ENCODE measurements at places on chromosomes 4 and X.
A peak's percentile ranks its signal among the peaks of the same experiment; 100 is the strongest.

DNA sequence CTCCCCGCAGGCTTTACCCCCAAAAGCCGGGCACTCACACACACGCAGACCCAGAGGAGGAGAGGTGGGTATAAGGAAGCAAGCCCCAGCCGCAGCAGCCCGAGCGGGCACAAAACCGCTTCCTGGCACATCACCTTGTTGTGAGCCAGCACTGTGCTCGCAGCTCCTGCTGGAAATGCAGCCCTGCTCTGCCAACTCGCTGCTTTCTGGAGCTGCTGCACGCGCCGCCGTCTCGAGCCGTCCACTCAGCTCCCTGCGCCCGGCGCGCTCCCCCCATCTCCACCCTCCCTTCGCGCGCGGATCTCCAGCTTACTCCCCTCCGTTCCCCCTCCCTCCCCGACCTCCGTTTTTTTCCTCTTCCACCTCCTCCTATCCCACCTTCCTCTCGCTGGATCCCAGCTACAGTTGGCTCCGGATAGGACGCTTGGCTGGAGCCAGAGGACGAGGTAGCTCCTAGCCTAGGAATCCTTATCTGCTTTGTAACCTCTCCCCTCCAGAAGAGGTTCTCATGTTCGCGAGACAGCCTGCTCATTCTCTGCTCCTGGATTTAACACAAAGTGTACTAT lies at the start of gene SPOCK3:
Gene SPOCK3, minus strand, starts transcription at position 179 of the 566 bp plus-strand sequence.
- DNase-seq = peak; percentile 90

- no peak for DNase-seq
These were observed 1248.7 kb downstream of the PCDH7 start for GRCh38 chr4:31968842-31969241.

GRCh38 chrX:78946178-78946931 lies 1.2 kb downstream of the P2RY10 start:
- DNase-seq = no peak

- DNase-seq = no peak
These were observed 528.4 kb upstream of the AMOT start for GRCh38 chrX:113369056-113369455.

- DNase-seq = peak; percentile 72
These were observed 671 bp downstream of the SLC7A11 start for GRCh38 chr4:138241281-138242075.

DNA sequence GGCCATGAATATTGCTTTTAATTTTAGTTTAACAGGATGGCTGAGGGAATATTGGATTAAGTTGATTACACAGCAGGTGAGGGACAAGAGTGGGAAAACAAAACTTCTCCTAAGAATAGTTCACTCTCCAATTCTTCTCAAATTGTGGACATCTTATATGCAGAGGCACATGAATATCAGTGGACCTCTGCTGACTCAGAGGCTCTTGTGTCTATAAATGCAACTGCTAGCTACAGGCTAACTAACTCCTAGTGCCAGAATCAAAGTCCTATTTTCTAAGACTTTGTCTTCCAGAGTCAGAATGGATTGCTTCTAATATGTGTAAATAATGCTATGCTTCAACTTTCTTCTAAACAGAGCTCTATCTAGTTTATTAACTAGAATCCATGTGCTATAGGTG lies 175.8 kb downstream of the IL15 start:
- DNase-seq = no peak

GRCh38 chrX:44401151-44401550 lies 57.7 kb upstream of the EFHC2 start:
- no peak for DNase-seq

DNA sequence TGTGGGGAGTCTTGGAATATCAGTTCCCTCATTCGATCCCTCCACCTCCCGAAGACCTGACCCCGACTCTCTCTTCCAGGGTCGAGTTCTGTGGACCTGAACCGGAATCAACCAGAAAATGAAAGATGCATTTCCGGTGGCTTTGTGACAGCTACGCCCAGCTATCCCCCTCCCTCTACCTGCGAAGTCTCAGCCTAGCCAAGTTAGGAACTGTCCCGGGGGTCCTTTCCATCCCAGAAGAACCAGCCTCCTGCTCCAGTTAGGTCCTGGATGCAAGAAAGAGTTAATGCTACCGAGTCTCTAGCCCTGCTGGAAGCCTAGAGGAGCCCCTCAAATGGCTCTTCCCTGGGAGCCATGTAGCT lies 13.4 kb upstream of the ETDC start:
- no peak for DNase-seq

DNA sequence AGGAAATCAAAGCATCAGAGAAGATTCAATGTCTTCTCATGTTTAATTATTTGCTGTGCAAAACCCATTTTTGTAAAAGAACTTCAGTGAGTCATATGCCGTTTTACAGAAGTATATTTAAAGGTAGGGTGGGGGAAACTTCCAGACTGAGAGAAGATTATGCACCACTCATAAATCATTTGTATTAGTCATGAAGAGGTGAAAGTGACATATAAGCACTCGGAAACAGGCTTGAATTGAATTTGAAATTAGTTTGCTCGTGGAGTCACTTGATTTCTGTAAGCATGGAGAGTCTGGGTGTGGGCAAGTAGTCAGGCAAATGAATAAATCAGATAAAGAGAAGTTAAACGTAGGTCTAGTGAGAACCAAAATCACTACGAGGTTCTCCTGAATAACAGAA lies 335.1 kb downstream of the ANK2 start:
- no peak for DNase-seq

DNA sequence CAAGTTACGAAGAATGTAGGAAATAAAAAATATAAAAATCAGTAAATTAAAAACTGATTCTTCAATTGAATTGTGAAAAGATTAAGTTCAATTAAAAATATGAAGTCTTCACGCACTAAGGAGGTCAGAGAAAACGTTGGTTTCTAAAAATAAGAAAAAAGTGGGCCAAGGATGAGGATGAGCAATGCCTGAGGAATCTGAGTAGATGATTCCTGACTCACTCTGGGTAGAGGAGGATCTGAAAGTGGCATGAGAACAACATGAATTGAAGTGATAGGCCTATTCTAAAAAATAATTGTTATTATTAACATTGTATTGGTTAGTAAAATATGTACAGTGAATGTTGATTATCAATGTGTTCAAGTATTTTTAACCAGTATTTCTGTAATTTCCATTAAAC lies 444.2 kb downstream of the GRIA2 start:
- DNase-seq = no peak

- no peak for DNase-seq
These were observed 16.3 kb downstream of the L1CAM start for GRCh38 chrX:153869473-153870287.

Data from NCI-H69 (cell line).